Ureter (tissue), 1 donor: ENCODE measurements at places on chromosomes 12 and 14. TPM values are rescaled to one million over a fixed set of nuclear protein-coding genes. Genes with fewer than 3 reads are reported as not detected.

The HNF1A gene
- not detected for total RNA-seq

The MFAP5 gene
- total RNA-seq: 17.0 TPM

The PLCZ1 gene
- total RNA-seq: not detected

The CCND2 gene
- total RNA-seq: 108 TPM

The DIO3 gene
- total RNA-seq: 0.47 TPM

The KLHL33 gene
- total RNA-seq: 0.26 TPM

The CDCA4 gene
- total RNA-seq: 8.1 TPM

The ANKLE2 gene
- 59.4 TPM for total RNA-seq

The SYT1 gene
- total RNA-seq: 12.3 TPM

The HRK gene
- 0.16 TPM for total RNA-seq

DNA sequence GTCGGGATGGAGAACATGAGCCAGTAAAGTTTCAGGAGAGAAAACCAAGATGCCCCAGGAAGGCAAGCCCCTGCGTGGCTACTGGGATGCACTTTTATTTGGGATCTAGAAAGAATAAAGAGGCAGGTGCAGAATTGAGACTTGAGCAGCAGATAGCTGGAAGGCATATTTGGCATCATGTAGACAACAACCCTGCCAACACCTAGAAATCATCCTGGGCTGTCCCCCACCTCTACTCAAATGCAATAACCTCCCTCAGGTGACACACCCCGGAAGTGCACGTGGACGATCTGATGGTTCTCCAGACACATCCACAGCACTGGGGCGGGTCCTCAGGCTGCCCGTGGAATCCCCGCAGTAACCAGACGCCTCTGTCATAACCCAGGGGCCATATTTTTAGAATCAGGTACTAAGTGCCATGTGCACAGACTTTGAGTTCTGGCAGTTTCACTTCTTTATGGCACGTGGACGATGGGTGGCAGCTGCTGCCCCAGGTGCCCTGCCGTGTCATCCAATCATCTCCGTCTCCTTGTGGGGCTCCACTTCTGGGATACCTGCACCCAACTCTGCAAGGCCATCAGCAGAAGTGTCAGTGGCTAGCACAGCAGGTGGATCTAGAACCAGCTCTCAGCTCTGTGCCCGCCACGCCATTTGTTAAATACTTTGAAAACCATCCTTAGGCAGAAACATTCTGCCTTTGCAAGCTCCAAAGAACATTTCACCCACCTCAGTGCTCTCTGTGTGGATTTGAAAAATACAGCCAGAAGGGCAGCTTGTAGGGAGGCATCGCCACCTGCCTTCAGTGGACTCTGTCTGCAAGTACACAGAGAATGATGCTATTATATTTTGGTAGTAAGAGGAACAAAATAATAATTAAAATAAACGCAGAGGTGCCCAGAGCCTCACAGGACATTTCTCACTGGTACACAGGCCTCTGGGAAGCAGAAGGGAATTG, 771.7 kb upstream of the TMEM132C start:
- DNase-seq: no peak

DNA sequence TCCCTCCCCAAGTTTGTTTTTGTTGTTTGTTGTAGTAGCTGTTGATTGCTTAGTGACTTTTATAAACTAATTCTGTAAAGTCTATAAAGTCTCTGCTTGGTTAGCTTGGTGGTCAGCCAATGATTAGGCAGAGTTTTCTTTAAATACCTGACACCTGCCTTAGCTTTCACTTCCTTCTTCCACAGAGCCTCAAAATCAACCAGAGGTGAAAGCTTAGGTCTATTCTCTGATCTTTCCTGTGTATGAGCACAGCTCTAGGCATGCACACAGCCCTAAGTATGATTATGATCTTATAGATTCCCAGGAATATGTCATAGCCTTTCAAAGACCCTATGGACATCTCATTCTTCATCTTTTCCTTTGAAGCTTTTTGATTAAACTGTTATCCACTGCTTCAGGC, 514.7 kb downstream of the AACS start:
- DNase-seq: no peak

DNA sequence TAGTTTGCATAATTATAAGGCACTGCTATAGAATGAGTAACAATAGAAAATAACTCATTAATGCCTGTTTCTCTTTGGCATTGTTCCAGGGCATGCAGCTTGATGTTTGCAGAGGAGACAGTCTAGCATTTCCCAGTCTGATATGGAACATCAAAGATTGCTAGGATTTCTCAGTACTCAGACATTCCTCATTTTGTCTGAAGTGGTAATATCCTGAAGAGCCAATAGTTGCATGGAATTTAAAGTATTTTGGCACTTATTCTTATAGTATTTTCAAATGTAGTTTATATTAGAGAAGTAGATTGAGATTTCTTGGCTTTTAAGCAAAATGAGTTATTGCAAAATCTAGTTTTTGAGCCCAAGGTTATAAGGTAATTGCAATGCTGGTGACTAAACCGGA, 337.3 kb upstream of the E2F7 start:
- no peak for DNase-seq

- no peak for DNase-seq
These were observed 1.4 kb downstream of the DENND5B start for GRCh38 chr12:31589598-31589903.

GRCh38 chr12:101430456-101430855, 22.9 kb upstream of the ARL1 start:
- no peak for DNase-seq

- no peak for DNase-seq
These were observed 5.1 kb upstream of the USP30 start for GRCh38 chr12:109047081-109047805.

DNA sequence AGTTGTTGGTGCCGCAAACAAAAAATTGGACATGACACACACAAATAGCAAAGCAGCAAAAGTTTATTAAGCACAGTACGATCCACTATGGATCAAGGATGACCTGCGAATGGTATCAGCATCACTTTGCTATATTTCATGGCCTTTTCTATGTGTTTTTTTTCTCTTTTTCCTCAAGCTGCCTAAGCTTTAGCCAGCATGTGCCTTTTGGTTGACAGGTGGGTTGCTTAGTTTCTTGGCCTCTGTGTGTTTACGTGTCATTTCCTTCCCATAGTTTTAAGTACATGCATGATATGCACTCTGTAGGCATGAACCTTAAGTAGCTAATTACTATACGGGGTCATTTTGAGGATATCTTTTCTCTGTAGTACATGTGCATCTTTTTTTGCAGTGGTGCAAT, 9.8 kb downstream of the CD4 start:
- no peak for DNase-seq
